ENCODE measurements at places on chromosomes 11 and 22.

DNA sequence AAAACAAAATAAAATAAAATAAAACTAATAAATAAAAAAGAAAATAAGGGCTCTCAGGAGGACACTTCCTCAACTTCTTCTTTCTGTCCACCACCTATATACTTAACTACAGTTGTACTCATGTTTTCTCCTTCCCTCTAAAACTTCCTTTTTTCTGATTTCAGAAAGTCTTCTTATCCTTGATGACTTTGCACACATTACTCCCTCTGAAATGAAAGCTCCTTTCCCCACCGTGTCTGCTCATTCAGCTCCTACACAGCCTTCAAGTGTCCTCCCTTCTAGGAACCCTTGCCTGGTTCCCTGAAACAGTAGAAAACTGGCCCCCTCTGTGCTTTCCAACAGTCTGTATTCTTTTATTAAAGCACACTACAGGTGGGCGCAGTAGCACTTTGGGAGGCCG lies 18.3 kb upstream of the DDX17 start:
- no peak for DNase-seq

DNA sequence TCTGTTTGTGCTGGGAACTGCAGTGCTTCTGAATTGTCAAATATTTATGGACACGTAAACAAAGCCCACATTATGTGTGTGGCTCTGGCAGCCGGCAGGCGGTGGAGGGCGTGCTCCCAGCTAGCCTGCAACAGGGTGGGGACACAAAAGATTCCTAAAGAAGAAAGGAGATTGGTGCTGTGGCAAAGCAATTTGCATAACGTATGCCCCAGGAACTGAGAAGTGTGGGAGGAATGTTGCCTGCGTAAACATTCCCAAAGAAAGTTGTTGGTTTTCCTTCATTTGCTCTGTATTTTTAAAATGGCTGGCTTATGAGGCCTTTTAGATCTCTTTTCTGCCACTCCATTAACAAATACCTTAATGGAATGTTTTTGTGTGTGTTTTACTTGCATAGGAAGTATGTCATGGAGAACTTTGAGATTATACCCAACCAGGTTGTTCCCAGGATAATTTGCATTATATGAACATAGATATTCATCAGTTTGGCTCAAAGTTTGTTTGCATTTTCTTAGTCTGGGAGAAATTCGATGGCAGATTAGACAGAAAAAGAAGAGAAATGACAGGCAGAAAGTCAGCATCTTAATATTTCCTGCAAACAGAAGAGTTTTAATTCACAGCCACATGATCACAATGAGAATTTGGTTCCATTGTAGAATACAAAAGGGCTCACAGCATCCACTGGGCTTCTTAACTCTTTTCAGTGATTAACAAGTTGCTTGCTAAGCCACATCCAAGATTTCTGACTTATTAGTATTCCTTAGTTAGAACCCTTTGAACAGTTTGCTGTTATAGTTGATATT lies 41.8 kb upstream of the DLAT start:
- no peak for DNase-seq

- DNase-seq: no peak
Observed at GRCh38 chr22:23822101-23822671, 16.6 kb downstream of the DERL3 start.

DNA sequence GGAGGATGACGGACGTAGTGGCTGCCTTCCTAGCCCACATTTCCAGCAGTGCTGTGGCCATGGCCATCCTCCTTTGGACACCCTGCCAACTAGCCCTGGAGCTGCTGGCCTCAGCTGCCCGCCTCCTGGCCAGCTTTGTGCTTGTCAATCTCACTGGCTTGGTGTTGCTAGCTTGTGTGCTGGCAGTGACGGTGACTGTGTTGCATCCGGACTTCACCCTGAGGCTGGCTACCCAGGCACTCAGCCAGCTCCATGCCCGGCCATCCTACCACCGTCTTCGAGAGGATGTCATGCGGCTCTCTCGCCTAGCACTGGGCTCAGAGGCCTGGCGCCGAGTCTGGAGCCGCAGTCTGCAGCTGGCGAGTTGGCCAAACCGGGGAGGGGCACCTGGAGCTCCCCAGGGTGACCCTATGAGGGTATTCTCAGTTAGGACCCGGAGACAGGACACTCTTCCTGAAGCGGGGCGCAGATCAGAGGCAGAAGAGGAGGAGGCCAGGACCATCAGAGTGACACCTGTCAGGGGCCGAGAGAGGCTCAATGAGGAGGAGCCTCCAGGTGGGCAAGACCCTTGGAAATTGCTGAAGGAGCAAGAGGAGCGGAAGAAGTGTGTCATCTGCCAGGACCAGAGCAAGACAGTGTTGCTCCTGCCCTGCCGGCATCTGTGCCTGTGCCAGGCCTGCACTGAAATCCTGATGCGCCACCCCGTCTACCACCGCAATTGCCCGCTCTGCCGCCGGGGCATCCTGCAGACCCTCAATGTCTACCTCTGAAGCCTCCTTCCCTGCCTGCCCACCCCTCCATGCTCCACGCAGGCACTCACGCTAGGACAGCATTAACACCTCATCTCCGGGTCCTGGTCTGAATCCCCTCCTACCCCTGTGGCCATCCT lies 1.6 kb downstream of the RNF26 start:
- no peak for DNase-seq

DNA sequence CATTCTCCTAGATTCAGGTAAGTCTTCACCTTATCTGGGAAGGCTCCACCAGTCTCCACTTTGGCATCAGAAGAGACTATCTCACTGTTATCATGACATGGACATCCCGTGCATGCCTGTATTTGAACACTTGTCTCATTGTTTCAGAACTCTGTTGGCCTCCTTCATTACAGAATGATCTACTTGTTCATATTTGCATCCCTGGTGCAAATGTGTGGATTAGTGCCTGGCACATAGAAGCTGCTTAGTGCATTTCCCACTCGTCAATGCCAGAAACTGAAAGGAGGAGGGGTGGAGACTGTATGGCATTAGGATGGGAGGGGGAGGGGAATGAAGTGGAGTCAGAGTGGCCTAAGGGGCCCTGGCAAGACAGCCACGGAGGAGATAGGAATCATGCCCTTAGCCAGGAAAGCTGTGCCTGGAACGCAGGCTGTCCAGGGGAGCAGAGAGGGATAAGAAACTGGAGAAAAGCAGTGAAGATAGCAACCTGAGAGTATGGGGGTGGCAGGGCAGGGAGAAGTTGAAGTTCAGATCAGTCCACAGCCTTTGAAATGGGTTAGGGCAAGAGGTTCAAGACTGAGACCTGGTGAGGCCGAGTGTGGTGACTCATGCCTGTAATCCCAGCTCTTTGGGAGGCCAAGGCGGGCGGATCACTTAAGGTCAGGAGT lies 53.8 kb upstream of the CAPRIN1 start:
- no peak for DNase-seq

Measured in stimulated activated CD4-positive, alpha-beta T cell treated with anti-CD3 and anti-CD28 coated beads, Interleukin-4, amount 100 ng/mL, for 24 hours (primary cell).